ENCODE measurements at places on chromosomes 4 and X.

DNA sequence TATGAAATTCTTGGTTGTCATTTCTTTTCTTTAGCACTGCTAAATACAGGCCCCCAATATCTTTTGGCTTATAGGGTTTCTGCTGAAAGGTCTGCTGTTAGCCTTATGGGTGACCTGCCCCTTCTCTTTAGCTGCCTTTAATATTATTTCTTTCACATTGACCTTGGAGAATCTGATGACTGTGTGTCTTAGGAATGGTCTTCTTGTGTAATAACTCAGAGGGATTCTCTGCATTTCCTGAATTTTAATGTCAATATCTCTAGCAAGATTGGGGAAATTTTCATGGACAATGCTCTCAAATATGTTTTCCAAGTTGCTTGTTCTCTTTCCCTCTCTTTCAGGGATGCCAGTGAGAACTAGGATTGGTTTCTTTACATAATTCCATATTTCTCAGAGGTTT is 292.4 kb downstream of the SLC7A11 start:
- DNase-seq, result no peak

DNA sequence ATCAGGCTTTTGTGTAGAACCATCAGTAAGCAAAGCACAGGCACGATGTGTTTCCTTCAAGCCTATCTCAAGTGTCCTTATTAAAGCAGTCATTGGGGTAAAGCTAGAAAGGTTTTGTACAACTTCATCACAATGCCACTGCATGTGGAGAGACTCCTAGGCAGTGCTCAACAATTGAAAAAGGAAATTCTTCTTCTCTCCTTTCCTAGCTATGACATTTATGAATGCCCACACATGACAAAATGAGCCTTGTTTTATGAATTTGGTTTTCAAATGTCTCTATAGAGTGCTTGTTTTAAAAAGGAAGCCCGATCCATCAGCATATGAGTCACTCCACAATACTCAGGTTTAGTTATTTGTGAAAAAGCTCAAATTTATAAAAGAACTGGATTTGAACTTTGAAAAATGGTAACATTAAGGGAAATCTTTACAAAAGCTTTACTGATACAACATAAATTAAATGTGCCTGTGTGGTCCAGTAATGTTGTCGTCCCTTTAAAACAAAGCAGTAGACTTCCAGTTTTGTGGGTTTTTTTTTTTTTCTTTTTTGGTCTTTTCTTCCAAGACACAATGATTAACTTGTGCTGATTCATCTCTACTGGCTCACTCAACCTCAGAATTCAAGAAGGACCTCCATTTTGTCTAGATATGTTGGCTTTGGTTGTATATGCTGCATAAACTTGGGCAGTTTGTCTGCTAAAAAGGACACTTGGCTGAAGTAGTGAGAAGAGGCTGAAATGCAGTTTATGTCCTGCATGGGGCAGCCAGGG is 273.8 kb downstream of the GASK1B start:
- no peak for DNase-seq

GRCh38 chrX:43750248-43750676 is 94.2 kb downstream of the MAOA start:
- no peak for DNase-seq

- DNase-seq, result no peak
Observed at GRCh38 chr4:52869656-52870055, 7.5 kb downstream of the RASL11B start.

DNA sequence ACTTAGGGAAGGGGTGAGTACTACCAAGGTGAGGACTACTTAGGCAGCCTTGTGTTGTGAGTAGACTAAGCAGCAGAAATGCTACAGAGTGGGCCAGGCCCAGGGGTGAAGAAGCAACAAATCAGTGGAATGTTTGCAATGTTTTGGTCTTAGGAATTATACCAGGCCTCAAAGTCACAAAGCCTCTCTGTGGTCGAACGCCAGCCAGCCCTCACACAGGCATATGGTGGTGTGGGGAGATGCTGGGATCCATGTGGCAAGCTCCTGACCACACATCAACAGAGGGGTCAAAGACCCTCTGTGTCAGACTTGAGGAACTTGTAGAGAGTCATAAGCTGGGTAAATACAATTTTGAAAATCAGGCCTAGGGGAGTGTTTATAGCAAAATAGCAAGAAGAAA is 153.8 kb upstream of the KLF3 start:
- no peak for DNase-seq

- DNase-seq, result no peak
Observed at GRCh38 chrX:46407753-46408130, 137.5 kb downstream of the ZNF674 start.

- DNase-seq, result no peak
Observed at GRCh38 chr4:78653655-78654054, 102.1 kb downstream of the ANXA3 start.

- DNase-seq, result no peak
Observed at GRCh38 chr4:177671387-177671786, 229.2 kb upstream of the AGA start.

GRCh38 chr4:139540632-139541031 is 15.4 kb downstream of the SETD7 start:
- peak; percentile 64 for DNase-seq

DNA sequence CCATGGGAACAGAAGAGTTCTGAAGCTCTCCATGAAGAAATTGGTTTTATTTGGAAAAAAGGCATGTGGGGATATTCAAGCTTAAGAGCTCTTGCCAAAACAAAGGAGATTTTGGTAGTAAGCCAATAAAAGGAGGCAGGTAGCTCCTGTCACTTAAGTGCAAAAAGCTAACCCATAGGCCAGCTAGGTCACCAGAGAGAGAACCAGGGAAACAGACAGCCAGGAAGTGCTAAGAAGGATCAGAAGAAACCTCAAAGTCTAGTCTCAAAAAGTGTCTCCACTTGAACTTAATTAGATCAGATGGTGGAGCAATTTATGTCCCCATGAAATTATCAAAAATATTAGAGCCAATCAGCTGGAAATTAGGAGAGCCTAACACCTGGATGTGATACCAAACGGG is 49.2 kb downstream of the CD40LG start:
- no peak for DNase-seq

GRCh38 chr4:2402941-2403340 is 15.5 kb downstream of the ZFYVE28 start:
- DNase-seq, result no peak

- DNase-seq, result no peak
Observed at GRCh38 chr4:129358571-129358970, 262.6 kb downstream of the C4orf33 start.

GRCh38 chrX:45954026-45954425 is 591.2 kb downstream of the ZNF674 start:
- no peak for DNase-seq

DNA sequence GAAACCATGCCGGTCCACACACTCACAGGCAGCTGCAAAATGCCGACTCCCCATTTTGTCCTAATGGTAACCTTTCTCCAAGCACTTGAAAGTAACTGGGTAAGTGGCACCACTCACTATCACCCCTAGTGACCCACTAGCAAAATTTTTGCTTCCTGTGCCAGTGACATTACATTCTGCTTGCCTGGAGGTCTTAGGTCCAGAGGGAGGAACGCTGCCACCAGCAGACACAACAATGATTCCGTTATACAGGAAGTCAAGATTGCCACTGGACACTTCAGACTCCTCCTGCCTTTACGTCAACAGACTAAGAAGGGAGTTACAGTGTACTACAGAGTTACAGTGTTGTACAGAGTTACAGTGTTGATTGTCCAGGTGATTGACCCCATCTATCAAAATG is 11.8 kb upstream of the TMEM192 start:
- DNase-seq, result peak; percentile 77

DNA sequence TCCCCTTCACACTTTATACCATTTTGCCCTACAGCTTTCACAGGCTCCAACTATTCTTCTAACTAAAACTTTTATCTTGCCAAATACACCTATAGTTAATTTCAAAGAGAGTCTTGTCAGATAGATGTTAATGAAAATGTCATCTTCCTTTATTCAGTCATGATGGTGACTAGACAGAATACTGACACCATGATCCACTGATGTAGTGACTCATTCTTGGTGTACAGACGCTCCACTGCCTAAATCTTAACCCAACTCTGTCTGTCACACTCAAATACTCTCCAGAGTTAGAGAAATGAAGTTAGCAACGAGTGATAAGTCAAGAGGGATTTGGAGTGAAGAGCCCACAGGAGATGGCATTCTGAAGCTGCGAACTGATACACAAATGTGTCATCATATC is 32.1 kb upstream of the HDAC8 start:
- no peak for DNase-seq

DNA sequence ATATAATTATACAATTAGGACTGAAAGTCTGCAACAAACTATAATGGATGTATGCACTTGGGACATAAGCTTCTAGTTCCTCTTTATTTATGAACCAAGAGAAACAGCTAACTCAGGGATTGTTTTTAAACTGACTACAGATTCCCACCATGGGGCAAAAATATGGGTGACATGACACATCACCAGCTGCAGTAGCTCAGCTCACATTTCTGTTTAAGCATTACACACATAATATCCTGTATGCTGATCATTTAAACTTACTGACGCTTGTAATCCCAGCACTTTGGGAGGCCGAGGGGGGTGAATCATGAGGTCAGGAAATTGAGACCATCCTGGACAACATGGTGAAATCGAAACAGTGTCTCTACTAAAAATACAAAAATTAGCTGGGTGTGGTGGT is 11.5 kb downstream of the FGB start:
- DNase-seq, result no peak

DNA sequence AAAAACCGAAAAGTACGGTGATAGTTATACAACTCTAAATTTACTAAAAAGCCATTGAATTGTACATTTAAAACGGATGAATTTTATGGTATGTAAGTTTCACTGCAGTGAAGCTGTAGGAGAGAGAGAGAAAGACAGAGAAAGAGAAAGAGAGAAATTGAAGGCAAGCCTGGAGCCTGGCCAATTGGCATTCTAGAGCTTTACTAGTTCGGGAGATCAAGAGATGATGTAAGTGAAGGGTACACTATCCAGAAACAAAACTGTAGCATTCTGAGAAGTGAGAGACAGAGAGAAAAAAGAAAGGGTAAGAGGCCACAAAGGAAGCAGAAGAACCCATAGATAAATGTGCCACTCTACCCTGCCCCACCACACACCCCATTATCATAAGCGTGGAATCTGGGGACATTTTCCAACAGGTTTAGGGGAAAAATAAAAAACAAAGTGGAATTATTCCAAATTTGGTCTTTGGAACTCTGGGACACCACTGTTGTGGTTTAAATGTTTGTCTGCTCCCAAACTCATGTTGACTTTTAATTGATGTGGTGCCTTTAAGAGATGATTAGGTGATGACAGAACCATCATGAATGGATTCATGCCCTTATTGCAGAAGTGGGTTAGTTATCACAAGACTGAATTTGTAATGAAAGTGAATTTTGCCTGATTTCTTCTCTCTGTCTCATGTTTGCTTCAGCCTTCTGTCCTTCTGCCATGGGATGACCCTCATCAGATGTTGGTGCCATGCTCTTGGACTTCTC is 123.0 kb upstream of the PLS3 start:
- no peak for DNase-seq

- no peak for DNase-seq
Observed at GRCh38 chr4:42282081-42282901, 115.0 kb upstream of the SHISA3 start.

DNA sequence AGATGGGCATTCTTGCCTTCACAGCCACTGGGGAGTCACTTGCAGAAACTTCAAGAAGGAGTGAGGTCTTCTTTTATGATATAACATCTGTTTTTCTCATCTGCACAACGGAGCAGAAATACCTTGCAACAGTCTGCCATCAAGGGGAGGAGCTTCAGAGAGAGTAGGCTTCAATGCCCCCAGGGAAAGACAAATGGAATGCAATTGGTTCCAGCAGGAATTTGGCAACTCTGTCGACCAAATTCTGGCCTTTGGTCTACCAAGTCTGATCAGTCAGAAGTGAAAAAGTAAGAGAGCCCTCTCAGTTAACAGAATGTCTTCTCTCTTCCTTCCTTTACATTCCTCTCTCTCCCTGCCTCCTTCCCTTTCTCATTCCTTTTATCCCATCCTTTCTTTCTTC is 229.3 kb downstream of the IDS start:
- no peak for DNase-seq

GRCh38 chr4:141647966-141648365 is 11.6 kb downstream of the IL15 start:
- no peak for DNase-seq

GRCh38 chrX:435536-436122 is 48.9 kb upstream of the PPP2R3B start:
- no peak for DNase-seq

GRCh38 chr4:61619528-61619927 is 419.4 kb downstream of the ADGRL3 start:
- no peak for DNase-seq

DNA sequence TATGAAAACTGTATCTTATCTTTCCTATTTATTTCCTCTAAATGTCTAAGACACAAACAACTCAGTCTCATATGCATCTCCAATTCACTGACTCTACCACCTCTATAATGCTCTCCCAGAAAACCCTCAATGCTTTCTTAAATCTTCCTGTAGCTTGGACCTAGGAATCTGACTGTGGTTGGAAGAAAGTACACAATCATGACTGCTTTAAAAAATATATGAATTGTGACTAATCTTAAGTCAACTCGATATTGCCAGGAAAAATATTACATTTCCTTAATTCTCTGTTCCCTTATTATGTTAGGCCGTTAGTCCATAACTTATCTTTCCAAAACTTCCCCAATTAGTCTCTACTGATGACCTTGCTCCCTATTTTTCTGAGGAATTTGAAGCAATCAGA is 87.0 kb downstream of the SPCS3 start:
- no peak for DNase-seq

DNA sequence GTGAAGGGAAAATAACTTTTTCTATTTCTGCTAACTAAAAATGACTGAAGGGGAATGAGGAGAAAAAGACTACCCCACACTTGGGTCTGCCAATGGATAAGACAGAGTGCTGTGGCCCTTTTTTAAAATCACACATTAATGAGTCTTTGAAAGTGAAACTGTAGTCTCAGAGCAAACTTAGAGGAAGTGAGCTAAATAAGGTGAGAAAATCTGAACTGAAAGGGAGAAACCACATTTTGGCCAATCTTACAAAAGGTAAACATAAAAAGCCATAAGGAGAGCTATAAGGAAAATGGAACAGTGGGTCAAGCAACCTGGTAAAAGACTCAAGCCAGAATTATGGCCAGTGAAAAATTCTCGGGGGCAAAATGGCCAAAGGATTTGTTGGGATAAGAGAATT is 755.1 kb upstream of the IGFBP7 start:
- no peak for DNase-seq

- DNase-seq, result no peak
Observed at GRCh38 chrX:107818900-107819521, 6.7 kb upstream of the MID2 start.

Data from esophagus muscularis mucosa (tissue), 4 donors.